NCI-H1417 treated with DMSO at 0.1 percent for 48 hours (cell line): ENCODE measurements at places on chromosomes 5 and 9.

GRCh38 chr5:153881687-153882086 lies 157.0 kb downstream of the FAM114A2 start:
- no peak for DNase-seq

DNA sequence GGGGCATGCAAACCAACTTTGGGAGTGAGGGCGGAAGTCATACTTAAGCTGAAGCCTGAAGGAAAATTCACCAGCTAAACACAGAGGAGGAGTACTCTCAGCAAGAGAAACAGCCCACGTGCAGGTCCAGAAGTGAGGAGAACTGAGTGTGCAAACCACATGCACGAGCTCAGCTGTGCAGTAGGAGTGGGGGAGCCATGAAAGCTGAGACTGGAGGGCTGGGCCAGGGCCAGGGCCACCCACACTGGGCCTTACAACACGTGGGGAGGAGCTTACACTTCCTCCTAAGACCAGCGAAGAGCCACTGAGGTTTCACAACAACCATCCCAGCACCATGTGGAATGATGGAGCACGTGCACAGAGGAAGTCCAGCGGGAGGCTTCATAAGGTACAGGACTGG lies 9.3 kb upstream of the WWC1 start:
- no peak for DNase-seq

GRCh38 chr9:113614843-113615648 lies 151.5 kb downstream of the RGS3 start:
- no peak for DNase-seq

GRCh38 chr5:139708877-139709581 lies 60.9 kb downstream of the CXXC5 start:
- no peak for DNase-seq

GRCh38 chr5:163586531-163586956 lies 81.1 kb downstream of the MAT2B start:
- DNase-seq: no peak

GRCh38 chr5:157719245-157719644 lies 12.0 kb upstream of the THG1L start:
- DNase-seq: no peak

GRCh38 chr5:134777366-134777765 lies 18.8 kb downstream of the DDX46 start:
- DNase-seq: no peak

- DNase-seq: no peak
Observed at GRCh38 chr9:14356351-14357265, 42.7 kb upstream of the NFIB start.

DNA sequence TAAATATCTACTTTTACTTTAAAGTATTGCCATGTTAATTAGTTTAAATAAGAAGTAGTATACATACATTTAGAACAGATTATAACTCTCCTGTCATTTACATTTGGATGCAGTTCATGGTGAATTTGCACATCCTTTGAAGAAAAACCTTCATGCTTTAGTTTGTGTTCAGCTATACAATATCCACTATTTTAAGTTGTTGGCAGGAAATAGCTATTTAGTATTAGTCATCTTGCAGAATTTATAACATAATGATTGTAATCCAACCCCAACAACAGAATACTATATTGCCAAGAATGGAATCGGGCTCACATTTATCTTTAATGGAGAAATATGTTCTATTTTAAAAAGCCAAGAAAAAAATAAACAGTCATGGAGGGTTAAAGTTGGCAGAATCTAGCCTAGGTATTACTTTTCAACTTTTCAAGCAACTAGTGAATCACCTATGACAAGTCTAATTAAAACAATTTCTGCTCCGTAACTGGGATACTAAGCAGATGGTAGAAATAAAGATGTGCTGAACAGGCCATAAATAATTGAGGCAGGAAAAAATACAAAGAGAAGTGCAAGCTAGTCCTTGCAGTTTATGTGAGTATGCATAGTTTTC lies 1170.6 kb upstream of the NUDT12 start:
- no peak for DNase-seq

DNA sequence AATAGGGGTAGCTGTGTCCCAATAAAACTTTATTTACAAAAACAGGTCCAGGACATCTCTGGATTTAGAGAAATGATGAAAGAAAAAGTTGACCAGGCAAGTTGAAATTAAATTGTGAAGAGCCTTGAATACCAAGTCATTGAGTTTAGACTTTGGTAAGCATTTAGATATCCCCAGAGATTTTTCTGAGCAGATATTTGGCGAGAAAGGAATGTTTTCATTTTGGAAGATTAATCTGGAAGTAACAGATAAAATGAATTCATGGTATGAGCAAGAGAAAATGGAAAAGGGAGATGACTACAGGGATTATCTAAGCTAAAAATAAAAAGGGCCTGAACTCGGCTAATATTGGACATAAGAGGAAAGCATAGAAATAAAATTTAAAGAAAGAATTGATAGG lies 157.6 kb downstream of the ACTL7B start:
- DNase-seq: no peak

DNA sequence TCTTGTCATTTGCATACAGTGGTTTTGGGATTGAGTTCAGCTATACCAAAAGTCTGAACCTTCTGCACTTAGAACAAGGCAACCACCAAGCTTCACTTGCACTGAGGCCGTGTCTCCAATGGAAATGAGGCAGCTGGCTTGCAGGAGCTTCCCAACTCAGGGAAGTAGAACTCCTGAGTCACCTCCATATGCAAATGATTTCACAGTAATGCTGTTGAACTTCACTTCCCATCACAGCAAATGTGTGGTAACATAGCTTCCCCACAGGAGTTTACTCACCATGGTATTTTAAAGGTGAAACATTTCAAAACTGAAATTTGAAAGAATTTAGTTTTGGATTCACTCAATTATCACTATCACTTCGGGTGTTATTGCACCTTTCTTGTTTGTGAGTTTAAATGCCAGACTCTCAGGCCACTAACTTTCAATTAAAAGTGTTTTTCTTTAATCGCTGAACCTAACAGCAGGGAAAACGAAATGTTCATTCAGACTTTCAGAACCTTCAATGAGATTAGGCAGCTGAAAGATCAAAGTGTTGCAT lies 9.0 kb downstream of the CD274 start:
- no peak for DNase-seq

DNA sequence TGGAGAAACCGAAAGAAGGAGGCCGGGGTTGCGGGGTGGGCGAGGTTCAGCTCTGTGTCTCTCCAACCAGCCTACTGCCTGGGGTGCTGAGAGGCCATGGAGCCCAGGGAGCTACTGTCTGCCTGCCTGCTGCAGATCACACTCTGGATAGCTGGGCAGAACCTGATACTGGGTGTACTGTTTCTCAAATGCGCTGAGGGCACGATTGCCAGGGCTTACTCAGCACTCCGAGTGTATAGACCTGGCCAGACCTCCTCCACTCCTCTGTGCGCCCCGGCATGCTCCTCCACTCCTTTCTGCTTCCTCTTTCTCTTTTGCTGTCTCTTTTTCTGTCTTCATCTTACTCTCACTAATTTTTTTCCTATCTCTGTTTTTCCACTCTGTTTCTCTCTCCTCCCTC lies 215.1 kb downstream of the PAPPA start:
- no peak for DNase-seq

DNA sequence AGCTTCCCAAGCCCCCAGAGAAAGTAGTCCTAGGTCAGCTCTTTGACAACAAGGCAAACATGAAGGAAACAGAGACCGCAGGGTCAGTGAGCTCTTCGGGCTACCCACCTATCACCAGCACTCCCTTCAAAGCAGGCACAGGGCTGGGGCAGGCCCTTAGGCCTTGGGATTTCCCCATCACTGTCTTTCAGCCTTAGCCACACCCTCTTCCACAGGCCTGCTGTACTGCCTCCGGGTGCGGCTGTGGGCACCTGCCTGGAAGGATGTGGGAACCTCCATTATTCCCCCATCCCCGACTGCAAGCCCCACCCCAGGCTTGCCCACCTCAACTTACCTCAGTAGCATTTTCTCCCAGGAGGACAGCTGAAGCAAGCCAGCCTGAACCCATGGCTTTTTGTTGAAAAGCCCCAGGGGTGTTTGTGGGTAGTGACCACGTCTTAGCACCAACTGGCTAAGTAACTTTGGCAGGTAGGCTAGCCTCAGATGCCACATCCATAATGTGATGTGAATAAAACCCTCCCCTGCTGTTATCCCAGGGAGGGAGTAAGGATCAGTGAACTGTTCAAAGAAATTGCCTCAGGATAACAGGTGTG lies 100.2 kb downstream of the PIK3R1 start:
- no peak for DNase-seq

GRCh38 chr9:110142253-110142652 lies 65.7 kb downstream of the C9orf152 start:
- DNase-seq: no peak

DNA sequence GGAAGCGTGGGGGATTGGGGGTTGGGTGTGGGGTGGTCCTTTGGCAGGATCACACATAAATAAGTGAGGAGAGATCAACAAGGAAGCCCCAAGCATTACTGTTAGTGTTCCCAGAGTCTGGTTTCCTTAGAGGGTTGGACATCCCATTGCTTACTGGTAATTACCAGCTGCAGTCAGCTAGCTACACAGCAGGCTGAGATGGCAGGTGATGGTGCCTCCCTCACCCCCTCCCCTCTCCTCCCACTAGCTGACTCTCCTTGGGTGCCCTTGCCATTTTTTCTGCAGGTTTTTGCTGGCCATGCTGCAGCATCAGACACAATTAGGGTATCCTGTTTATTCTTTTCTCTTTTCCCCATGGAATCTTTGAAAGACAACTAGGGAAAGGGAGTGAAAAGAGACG lies 107.5 kb upstream of the TLR4 start:
- DNase-seq: peak; percentile 24

GRCh38 chr5:9376363-9377117 lies 169.3 kb downstream of the SEMA5A start:
- DNase-seq: no peak

- DNase-seq: no peak
Observed at GRCh38 chr5:5592541-5592940, 170.1 kb downstream of the ICE1 start.

DNA sequence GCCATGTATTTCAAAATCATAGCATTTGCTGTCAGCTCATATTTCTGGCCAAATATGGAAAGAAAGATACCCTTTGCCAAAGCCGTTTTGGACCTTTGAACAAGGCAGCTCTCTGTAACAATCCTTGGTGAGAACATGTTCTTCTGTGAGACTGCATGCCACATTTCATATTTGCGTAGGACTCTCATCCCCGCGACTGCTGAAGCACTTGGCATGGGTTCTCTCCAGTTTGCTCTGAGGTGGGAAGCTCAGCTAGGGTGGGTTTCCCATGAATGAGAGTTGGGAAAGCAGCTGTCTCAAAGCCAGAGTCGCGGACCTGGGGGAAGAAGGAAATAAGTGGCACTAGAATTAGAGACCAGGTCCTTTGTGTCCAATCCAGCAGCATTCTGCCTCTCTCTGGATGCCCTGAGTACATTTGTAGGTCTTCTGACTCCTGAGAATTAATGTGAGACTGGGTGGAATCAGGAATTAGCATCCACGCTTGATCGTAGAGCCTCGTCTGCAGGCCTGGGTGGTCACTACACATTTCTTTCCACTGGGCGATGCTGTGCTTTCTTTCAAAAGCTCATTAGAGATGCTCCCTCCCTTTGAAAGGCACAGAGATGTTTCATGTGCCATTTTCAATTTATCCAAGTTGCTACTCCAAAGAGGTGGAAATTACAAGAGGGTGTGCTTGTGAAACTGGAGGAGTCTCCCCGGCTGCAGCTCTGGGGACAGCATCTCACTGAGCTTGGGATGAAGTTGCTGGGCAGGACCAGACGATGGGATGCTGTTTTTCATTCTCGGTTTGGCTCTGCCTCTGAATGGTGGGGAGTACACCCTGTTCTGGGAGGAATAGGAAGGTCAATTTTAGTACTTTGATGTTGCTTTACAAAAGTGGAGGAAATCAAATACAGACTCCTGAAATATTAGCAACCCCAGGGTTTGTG lies 197.2 kb downstream of the GADD45G start:
- DNase-seq: no peak

GRCh38 chr5:107513337-107514085 lies 157.2 kb downstream of the EFNA5 start:
- DNase-seq: no peak

- DNase-seq: no peak
Observed at GRCh38 chr9:121852651-121853616, 201.5 kb downstream of the DAB2IP start.

DNA sequence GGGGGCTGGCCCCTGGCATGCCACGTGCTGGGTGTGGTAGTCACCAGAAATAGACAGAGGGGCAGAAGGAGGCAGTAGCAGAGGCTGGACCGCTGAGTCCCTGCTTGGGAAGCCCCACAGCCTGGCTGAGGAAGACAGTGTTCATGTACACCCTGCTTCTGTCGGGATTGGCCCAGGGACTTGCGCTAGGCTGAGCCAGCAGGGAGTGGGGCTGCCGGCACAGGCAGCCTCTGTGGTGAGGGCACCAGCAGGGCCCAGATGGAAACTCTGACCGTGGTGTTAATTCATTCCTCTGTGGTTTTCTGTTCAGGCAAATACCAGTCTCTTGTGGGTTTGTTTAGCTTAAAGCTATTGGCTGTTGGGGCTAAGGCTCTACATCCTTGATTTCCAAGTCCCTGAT lies 108.6 kb upstream of the RAD23B start:
- no peak for DNase-seq

- no peak for DNase-seq
Observed at GRCh38 chr9:124765439-124765835, 5.7 kb downstream of the NR6A1 start.

GRCh38 chr9:38423973-38424843 lies at the start of gene IGFBPL1:
IGFBPL1 (minus strand) TSS chr9:38424454; CDS start chr9:38424424, 30 bp downstream.
- no peak for DNase-seq

GRCh38 chr5:162487528-162488525 lies 420.3 kb downstream of the GABRG2 start:
- DNase-seq: no peak

DNA sequence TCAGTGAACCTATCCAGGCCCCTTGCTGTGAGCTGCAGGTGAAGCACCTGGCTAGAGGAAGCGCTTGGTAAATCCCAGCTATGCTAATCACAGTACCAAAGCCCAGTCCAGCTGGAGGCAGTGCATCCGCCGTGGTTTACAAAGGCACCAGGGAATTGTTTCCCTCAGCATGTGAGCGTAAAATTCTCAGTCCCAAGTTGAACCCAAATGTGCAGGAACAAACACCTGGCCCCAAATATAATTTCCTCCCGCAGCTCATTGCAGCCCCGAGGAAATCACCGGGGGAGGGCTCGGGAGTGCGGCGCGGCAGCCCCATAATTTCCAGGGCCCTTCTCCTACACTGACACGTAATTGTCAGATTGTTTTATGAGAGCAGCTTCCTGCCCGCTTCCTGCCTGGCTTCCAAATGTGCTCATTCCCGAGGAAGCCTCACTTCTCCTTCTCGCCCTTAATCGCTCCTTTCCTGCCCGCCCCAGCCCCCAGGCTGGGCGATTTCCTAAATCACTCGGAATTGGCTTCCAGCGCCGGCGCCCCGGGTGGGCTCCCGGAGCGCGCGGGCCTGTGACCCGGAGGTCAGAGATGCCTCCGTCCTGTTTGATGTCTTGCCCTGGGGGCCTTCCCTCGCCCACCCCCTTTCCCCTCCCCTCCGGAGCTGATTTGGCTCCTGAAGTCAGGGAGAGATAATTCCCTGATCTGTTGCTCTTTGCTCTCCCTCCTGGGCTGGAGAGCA lies 134.4 kb downstream of the FGF1 start:
- DNase-seq: peak; percentile 29

GRCh38 chr5:1564824-1565736 lies 41.3 kb upstream of the LPCAT1 start:
- no peak for DNase-seq
